ENCODE measurements at places on chromosomes 12 and 14.
A peak's percentile ranks its signal among the peaks of the same experiment; 100 is the strongest.

- no peak for DNase-seq
Observed at GRCh38 chr14:95834496-95834895, 42.1 kb upstream of the TUNAR start.

GRCh38 chr12:14952299-14952921 lies 9.0 kb downstream of the ARHGDIB start:
- DNase-seq: peak; percentile 22

GRCh38 chr12:128109236-128109635 lies 157.7 kb upstream of the TMEM132C start:
- DNase-seq: no peak

DNA sequence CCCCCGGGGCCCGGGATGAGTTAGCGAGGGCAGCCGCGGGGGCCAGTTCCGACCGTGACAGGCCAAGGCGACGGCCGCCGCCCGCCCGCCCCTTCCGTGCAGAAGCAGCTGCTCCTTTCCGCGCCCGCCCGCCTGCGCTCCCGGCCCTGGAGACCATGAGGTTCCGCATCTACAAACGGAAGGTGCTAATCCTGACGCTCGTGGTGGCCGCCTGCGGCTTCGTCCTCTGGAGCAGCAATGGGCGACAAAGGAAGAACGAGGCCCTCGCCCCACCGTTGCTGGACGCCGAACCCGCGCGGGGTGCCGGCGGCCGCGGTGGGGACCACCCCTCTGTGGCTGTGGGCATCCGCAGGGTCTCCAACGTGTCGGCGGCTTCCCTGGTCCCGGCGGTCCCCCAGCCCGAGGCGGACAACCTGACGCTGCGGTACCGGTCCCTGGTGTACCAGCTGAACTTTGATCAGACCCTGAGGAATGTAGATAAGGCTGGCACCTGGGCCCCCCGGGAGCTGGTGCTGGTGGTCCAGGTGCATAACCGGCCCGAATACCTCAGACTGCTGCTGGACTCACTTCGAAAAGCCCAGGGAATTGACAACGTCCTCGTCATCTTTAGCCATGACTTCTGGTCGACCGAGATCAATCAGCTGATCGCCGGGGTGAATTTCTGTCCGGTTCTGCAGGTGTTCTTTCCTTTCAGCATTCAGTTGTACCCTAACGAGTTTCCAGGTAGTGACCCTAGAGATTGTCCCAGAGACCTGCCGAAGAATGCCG lies 699 bp downstream of the MGAT2 start:
- no peak for DNase-seq

DNA sequence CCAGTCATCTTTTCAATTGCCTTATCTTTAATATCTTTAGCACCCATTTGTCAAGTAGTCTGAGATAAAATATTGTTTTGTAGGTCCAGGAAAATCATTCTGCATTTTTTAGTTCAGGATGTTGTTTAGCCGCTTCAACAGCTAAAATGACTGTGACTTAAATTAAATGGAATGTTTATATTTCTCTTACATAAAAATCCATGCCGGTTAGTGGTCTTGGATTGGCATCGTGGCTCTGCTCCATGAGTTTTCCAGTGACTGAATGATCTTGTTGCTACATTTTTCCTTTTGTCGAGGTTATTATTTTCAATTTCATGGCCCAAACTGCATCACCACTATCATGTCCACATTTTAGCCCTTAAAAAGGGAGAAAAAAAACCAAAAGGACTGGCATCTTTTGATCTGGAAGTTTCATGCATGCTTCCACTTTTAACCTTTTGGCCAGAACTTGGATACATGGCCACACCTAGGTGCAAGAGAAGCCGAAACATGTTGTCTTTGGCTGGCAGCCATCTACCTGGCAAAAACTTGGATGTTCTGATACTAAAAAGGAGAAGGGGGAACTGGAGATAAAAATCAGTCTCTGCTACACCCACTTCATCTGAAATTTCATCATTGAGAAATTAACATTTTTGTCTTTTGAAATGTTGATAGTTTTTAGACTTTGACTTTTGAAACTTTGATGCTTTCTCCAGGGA lies 142.4 kb downstream of the OTOGL start:
- DNase-seq: no peak

DNA sequence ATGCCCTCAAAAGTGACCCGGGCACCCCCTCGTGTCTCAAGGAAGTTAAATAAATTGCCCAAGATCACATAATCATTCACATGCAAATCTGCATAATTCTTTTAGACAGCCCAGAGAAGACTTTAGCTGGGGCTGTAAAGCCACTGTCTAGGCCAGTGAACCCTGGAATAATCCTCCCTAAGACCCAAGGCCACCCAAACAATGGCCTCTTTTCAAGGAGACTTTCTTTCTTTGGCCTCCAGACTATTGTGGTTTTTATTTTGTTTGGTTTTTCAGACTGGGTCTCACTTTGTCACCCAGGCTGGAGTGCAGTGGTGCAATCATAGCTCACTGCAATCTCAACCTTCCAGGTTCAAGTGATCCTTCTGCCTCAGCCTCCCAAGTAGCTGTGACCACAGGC lies 10.6 kb downstream of the SVOP start:
- no peak for DNase-seq

- no peak for DNase-seq
Observed at GRCh38 chr12:81378601-81379285, 300.9 kb downstream of the ACSS3 start.

DNA sequence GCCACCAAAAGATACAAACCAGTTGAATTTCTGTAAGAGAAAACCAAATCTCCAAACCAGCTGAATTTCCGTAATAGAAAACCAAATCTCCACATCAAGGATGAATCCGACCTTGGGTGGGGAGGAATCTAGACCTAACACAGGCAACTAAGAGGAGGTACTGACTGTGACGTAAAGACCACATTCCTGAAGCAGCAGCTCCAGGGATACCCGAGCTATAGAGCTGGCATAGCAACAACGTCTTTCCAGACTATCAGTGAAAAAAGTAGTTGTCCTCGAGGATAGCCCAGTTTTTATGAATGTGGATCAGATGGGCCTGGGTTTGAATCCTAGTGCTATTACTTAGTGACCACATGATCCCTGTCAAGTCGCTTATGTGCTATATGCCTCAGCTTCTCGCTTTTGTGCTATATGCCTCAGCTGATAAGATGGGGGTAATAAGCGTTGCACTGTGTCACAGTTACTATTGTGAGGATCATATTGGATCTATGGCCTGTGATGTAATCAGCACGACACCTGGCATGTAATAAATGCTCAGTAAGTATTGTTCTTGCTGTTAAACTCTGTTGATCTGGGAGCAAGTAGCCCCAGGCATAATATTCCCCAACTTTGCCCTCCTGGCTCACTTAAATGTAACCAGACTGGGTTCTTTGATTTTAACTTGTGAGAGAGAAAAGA lies 113.8 kb downstream of the EGLN3 start:
- DNase-seq: no peak

DNA sequence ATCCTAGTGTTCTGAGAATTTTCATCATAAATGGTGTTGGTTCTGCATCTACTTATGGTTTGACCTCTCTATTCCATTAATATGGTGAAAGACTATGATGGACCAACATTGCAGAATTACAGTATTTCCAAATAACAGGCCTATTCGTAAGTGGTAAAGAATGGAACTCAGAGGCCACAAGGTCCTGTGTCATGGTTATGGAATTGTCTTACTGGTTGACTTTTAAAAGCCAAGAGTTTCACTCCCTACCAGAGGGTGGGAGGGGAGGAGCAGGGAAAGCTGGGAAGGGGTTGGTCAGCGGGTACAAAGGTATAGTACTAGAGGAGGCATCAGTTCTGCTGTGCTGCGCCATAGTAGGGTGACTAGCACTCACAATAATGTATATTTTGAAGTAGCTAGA lies 153.4 kb downstream of the TMEM132D start:
- no peak for DNase-seq

GRCh38 chr12:132775502-132776229 lies 14.0 kb upstream of the ANKLE2 start:
- DNase-seq: no peak

- no peak for DNase-seq
Observed at GRCh38 chr14:105247026-105247425, 1.3 kb upstream of the BTBD6 start.

- no peak for DNase-seq
Observed at GRCh38 chr12:48997719-48998496, 1.3 kb downstream of the DDN start.

Measured in effector memory CD4-positive, alpha-beta T cell (primary cell).